ENCODE measurements at places on chromosomes 2 and 18. TPM values are rescaled to one million over a fixed set of nuclear protein-coding genes. Genes with fewer than 3 reads are reported as not detected.
A peak's percentile ranks its signal among the peaks of the same experiment; 100 is the strongest.

DNA sequence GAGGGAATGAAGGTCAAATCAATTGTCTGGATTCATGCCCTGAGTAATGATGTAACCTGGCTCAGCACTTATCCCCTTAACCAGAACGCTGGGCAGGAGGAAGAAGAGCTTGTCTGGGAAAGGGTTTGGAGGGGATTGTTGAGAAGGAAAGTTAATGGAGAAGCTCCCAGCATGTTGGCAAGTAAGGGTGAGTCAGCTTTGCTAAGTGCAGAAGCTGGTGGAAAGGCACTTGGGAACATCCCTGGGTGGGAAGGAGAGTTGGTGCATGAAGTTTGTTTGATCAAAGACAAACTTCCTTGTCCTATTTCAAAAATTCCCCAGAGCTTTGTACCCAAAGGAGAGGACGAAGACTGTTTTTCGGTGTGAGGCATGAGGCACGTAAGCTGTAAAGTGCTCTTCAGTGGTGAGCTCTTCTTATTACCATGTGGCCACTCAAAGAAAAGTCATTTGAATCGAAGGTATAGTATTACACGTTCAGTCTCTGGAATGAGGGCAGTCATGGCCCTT lies 17.6 kb upstream of the DAW1 start:
- no peak for DNase-seq

GRCh38 chr2:46151577-46151976 lies 145.6 kb upstream of the EPAS1 start:
- DNase-seq: no peak

- no peak for DNase-seq
These were observed 111.0 kb downstream of the GYPC start for GRCh38 chr2:126766969-126767296.

- no peak for DNase-seq
These were observed 26.8 kb upstream of the CTLA4 start for GRCh38 chr2:203840655-203841205.

- no peak for DNase-seq
These were observed 58.4 kb upstream of the GREB1L start for GRCh38 chr18:21183670-21184069.

DNA sequence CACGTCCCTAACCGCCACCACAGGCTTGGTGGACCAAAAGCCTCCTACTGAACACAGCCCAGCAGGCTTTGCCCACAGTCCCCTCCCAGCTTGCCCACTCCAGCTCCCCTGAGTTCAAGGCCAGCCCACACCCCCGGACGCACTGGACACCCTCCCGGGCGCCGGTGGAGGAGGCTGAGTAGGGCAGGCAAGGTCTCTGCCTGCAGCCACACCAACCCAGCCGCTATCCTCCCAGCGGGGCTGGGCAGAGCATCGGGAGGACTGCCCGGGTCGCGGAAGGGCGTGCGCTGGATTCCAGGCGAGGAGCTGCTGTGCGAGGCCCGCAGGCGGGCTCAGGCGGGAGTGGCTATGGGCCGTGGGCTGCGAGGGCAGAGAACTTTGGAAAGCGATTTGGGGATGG lies 49.5 kb downstream of the PLEKHB2 start:
- no peak for DNase-seq

- DNase-seq: peak; percentile 87
These were observed 20.2 kb upstream of the TUBB6 start for GRCh38 chr18:12287684-12288402.

DNA sequence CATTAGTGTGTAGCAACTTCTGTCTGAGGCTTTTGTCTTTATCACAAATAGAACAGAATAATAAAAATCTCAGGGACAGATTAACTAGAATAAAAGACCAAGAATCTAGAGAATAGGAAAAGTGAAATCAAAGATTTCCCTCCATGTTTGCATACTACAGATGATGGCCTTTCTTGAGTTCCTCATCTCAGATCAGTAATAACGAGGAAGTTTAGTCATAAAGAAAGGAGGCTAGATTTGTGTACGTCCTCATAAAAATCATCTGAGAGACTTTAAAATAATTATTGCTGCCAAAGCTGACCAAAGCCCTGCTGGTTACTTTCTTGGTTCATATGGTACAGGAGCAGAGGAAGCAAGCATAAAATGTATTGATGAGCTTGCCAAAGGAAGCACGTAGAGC lies 117.3 kb downstream of the MIB1 start:
- no peak for DNase-seq

DNA sequence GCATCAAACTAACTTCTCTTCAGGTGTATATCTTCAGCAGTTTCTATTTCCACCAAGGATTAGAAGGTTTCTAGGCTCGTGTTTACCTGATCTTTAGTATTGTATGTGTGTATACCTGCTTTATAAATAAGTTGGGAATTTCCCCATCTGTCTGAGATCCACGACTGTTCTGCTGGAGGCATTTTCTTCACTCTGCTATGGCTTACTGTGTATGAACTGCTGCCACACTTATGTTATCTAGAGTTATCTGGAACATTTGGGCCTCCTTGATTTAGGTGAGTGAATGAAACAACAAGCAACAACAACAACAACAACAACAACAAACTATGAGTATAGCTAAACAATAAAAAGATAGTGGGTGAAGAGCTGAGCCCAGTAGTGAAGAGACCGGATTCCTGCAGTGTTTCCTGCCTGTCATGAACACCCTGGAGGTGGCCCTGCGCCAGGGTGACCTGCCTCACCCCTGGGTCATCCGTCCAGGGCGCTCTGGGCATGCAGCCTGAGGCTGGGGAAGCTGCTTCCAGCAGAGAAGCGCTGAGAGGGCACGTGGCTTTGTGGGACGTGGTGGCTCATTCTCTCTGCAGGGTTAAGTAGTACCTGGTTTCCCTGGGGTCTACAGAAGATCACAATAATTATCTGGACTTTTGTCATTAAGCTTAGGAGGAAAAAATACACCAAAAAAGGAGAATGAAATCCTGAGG lies 56.1 kb upstream of the GATA6 start:
- peak; percentile 56 for DNase-seq

Gene FSHR
- not detected for total RNA-seq

Gene KLHL41
- total RNA-seq: 3,578 TPM

Gene COL6A3
- 74.1 TPM for total RNA-seq

Gene ABCG5
- not detected for total RNA-seq

Gene MEP1B
- total RNA-seq: not detected
